ENCODE measurements at places on chromosomes 6 and 20.

GRCh38 chr6:155188707-155189496, 74.9 kb upstream of the CLDN20 start:
- no peak for DNase-seq

GRCh38 chr20:44954211-44954610, 6.0 kb downstream of the TOMM34 start:
- DNase-seq, result no peak

GRCh38 chr6:28207510-28208110, 17.5 kb upstream of the ZSCAN9 start:
- DNase-seq, result no peak

DNA sequence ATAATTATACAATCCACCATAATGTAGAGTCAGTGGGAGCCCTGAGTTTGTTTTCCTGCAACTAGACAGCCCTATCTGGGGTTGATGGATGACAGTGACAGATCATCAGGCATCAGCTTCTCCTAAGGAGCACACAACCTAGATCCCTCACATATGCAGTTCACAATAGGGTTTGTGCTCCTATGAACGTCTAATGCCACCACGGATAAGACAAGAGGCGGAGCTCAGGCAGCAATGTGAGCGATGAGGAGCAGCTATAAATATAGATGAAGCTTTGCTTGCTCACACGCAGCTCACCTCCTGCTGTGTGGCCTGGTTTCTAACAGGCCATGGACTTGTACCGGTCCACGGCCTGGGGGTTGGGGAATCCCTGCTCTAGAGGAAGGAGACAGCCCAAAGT, 25.9 kb downstream of the EDEM2 start:
- DNase-seq, result no peak

DNA sequence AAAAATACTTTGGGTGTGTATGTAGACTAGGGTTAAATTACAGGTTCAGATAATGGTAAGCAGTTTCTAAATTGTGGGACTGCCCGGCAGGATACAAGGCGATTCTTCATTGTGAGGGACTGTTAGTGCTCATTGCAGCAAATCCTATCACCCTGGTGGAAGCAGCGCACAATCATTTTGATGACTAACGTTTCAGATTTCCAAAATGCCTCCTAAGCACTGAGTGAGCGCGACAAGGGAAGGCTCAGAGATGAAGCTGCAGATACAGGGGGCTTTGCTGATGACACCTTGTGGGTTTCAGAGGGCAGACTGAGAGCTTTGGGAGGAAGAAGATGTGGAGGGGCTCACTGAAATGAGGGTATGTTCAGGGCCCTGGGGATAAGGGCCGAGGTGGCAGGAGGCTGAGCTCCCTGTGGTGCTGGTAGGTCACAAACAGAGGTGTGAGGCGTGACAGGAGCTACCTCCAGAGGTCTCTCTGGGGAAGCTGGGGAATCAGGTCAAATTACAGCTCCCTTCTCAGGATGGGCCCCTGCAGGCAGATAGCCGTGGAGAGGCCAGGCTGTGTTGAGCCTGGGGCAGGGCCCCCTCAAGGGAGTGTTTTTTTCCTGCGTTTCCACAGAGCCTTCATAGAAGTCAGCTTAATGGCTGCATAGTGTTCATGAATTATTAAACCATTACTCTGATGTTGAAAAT, 84.5 kb upstream of the FYN start:
- no peak for DNase-seq

- no peak for DNase-seq
Observed at GRCh38 chr6:11042750-11043377, 1.2 kb downstream of the ELOVL2 start.

DNA sequence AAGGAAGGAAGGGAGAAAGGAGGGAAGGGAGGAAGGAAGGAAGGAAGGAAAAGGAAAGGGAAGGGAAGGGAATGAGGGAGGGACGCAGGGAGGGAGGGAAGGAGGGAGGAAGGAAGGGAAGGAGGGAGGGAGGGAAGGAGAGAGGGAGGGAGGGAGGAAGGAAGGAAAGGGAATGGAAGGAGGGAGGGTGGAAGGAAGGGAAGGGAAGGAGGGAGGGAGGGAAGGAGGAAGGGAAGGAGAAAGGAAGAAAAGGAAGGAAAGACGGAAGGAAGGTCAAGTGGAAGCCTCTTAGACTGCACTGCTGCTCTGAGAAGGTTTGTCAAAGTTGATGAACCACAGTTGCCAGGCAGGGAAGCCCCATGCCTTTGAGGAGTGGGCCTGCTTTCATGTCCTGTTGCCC, 324.3 kb upstream of the ZFP64 start:
- no peak for DNase-seq

DNA sequence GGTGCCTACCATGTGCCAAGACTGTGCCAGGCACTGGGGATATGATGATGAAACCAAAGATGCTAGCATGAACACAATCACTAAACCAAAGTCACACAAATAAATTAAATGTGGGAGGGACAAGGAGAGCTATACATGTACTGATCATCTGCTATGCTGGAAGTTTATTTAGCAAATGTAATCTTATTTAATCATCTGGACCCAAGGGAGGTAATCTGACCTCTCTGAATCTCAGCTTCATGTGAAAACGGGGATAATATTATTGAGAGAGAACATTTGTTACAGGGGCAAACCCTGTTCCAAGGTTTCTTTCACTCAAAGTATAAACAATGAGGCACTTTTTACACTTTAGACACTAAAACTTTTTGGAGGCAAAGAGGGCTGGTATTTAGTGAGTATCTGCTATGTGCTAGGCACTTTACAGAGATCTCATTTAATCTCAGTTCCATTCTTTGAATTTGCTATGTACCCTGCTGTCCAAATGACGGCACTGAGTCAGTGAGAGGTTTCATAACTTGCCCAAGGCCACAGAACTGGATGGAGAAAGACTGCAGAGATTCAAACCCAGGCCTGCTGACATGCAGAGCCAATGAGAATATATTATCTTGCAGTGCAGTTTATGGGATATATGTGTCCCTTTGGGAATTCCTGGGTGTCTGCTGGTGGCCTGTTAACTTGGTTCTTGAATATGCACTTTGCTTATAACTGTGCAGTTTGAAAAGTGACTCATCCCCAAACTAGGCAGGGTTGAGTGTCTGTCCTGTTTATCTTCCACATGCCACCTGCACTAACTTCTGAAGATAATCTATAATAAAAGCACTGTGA, 3.3 kb upstream of the ASXL1 start:
- no peak for DNase-seq

DNA sequence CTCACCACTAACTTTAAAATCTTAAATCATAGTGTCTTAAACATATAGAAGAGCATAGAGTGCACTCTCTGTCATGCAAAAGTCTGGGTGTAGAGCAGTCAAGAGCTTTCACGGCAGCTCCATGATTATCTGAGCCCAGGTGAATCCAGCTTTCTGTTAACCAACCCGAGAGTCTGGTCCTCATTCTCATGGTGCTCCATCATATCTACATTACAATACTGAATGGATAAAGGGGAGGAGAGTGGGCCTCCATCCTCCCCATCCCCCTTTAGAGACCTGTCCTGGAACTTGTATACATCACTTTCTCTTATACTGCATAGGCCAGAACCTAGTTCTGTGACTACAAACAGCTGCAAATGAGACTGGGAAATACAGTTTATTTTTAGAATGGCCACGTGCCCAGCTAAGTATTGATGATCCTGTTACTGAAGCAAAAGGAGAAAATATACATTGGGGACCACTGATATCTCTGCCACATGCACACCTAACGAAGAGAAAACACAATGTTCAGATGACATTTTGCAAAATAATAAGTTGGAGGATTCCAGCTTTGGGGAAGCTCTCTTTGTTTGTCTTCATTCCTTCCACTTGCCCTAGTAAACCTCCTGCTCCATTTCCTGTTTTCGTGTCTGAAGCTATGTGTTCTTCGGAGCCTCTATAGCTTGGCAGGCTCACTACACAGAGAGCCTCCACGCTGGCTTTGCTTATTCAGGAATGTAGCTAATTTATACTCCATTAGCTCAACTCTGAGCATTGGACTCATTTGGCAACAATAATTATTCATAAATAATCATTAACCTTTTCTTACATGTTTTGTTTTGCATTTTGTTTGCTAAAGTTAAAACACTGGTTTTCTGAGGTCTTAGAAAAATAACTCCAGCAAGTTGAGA, 110.1 kb downstream of the IYD start:
- no peak for DNase-seq

DNA sequence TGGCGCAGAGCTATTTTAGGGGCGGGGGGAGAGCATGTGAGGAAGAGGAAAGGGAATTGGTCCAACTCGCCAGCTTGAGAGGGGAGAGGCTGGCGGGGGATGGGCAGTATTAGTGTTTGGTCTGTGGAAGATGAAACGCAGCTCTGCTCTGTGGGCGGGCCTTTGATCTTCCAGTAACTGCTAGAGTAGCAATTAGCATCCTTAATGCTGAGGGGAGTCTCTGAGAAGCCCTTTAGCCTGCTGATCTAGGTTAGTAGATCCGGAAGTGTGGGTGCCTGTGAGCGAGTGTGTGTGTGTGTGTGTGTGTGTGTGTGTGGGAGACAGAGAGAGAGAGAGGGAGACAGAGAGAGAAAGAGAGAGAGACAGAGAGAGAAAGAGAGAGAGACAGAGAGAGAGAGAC, 117.2 kb upstream of the BACH2 start:
- peak; percentile 63 for DNase-seq

GRCh38 chr6:53464483-53464882, 80.4 kb downstream of the GCLC start:
- no peak for DNase-seq

DNA sequence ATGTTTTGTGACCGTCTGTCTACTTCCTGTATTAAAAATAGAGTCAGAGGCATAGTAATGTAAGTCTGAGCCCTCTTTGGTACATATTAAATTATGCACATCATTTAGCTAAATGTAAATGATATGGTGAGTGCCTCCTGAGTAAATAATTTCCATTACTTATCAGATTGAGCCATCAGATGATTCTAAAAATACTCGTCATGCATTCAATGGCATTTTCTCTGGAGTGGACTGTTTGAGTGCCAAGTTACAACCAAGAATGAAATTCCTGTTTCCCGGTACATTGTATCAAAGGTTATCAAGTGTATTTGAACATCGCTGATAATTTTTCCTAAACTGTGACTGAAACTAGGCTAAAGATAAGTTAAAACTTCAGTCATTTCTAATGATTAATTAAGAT, 81.0 kb downstream of the AKAP7 start:
- no peak for DNase-seq

GRCh38 chr6:4466769-4467480, 309.3 kb upstream of the CDYL start:
- DNase-seq, result no peak

DNA sequence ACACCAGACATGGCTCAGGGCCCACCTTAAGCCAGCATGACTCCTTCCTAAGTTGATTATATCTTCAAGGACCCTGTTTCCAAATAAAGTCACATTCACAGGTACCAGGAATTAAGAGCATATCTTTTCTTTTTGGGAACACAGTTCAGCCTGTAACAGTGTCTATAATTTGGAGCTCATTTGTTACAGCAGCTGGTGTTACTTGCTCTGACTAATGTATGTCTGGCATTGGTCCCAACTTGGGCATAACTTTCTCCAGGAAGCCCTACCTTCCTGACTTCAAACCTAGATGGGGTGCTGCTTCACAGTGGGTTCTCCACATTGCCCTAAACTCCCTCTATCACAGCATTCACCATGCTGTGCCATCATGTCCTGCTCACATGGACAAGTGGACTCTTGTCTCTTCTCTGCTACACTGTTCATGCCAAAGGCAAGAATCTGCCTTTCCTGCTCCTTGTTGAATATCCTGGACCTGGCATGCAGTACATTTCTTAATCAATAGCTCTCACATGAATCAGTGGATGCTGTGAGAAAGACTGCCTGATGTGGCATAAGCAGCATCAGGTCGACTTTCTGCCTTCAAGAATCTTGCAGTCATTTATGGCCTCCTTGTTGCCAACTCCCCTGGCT, 117.4 kb upstream of the FOXA2 start:
- no peak for DNase-seq

GRCh38 chr20:38589351-38589750, 8.4 kb downstream of the ADIG start:
- DNase-seq, result no peak

DNA sequence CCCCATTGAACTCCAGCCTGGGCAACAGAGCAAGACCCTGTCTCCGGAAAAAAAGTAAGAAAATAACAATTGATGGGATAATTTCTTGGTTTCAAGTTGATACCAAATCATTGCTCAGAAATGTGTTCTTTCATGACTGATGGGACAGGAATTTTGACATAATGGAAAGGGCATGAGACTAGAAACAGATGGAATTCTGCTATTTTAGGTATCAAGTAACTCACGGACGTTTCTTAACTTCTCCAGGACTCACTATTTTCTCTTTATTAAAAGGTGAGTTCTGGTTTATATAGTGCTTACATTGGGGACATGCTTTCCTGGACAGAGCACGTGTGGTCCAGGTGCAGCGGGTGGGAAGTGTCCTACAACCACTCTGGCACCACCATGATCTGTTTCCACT, 6.0 kb upstream of the DSP start:
- DNase-seq, result no peak

DNA sequence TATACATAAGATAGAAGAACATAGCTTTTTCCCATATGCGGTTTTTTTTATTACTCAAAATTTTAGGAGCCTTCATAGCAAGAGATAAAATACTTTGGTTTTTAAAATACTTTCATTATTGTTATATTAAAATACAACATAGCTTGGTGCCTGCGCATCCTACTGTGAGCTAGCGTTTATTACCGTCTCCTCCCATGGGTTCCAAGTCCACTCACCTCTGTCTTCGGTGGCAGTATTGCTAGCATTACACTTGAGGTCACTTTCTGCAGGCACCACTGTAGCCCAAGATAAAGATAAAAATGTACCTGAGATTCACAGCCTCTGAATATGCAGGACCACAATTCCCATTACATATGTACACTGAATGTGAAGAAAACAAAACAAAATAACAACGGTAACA, 326.7 kb downstream of the TPBG start:
- DNase-seq, result no peak

- DNase-seq, result no peak
Observed at GRCh38 chr6:968791-969190, 275.9 kb upstream of the EXOC2 start.

DNA sequence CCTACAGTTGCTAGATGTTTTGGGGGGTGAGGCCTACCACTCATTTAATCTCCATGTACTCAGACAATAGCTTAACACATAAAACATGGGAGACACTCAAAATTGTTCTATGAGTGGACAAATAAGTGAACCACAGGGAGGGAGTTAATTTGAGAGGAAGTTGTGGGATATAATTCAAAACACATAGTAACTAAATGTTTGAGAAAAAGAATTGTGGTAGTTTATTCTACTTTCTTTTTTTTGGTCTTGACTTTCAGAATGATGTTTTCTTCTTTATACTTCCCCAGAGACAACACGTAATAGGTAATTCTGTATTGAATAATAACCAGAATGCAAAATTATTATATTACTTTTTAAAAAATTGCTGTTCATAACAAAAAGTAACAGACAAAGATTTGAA, 453.8 kb downstream of the RFPL4B start:
- DNase-seq, result no peak

- no peak for DNase-seq
Observed at GRCh38 chr6:130033949-130034348, 15.6 kb downstream of the L3MBTL3 start.

Measured in stimulated activated CD4-positive, alpha-beta T cell treated with anti-CD3 and anti-CD28 coated beads, Interleukin-2, amount 100 ng/mL, for 48 hours (primary cell).